ENCODE measurements at places on chromosomes 1 and 21.

- no peak for DNase-seq
Observed at GRCh38 chr21:38798481-38798882, 7.2 kb upstream of the ETS2 start.

GRCh38 chr1:33372162-33372561, 51.3 kb upstream of the A3GALT2 start:
- no peak for DNase-seq

DNA sequence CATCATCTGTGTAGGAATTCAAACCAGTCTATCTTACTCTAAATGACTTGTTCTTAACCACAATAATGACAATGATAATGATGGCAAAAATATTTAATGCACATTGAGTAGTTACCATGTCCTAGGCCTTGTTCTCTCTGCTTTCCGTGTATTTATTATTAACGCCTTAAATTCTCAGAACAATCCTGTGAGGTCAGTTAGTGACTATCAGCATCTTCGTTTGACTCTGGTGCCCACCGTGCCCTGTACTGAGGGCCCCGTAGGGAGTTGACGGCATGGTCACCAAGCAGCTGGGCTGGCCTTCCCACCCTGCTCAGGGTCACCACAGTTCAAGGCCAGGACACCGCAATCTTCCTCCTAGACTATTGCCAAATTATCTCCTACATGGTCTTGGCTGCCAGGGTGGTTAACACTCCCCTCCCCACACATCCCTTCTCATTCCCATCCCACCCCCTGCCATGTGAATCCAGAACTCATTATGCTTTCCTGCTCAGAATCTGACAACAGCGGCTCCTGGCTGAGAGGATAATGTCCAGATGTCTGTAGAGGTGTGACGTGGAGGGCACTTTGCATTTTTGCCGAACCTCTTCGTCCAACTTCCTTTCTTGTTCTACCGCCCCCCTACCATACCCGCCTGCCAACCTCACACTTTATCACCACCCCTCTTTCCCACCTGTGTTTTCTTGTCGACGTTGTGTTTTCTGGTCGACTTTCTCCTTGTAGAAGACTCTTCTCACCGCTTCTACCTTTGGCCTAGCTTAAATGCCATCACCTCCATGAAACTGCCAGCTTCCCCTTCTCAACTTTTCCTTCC, 33.4 kb downstream of the IGFN1 start:
- DNase-seq = no peak

DNA sequence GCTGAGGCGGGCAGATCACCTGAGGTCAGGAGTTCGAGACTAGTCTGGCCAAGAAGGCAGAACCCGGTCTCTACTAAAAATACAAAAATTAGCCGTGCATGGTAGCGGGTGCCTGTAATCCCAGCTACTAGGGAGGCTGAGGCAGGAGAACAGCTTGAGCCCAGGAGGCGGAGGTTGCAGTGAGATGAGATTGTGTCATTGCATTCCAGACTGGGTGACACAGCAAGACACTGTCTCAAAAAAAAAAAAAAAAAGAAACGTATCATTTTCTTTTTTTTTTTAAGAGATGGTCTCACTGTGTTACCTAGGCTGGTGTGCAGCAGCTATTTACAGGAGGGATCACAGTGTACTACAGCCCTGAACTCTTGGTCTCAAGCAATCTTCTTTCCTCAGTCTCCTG, 47.3 kb downstream of the ITGB3BP start:
- no peak for DNase-seq
